ENCODE measurements at places on chromosomes 5 and 9.

GRCh38 chr9:123115146-123115913 lies 81.9 kb downstream of the GPR21 start:
- DNase-seq: no peak

DNA sequence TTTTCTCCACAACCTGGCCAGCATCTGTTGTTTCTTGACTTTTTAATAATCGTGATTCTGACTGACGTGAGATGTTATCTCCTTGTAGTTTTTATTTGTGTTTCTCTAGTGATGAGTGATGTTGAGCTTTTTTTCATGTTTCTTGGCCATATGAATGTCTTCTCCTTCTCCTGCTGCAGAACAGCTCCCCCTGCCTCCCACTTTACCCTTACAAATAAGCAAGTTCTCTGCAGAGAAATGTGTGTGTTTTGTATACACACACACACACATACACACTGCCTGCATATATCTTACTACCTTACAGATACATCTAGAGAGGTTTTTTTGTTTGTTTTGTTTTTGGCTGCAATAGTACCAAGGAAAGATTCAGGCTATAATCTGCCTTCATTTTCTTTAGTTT lies 88.7 kb upstream of the PHF24 start:
- DNase-seq: peak; percentile 20

- no peak for DNase-seq
These were observed 43.1 kb downstream of the SAXO1 start for GRCh38 chr9:18989865-18990264.

DNA sequence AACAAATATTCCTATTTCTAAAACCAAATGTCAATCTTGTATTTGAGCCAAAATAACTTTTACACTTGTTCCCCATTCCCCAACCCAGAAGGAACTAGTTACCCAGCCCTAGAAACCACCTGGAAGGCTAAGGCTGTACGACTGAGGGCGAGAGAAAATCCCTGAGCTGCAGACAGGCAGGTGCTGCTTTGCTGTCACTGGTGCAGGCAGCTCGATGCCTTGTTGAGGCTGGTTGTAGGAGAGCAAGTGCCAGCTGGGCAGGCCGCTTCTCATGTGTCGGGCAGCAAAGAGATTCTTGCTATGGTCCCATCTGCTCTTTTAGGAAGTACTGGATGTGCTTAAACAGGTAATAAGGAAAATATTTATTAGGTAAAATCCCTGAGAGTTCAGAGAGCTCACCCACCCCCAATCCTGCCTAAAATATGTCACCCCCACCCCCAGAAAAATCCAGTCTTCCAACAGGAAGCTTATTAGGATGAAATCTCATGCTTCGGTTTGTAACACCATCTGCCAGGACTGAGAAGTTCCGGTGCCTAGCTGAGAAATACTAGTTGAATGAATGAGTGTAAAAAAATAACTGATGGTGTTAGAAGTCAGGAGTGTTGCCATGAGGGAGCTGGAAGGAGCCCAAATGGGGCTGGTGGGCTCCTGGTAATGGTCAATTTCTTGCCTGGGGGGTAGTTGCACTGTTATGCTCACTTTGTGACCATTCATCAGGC lies 91.1 kb upstream of the DMRT1 start:
- no peak for DNase-seq

DNA sequence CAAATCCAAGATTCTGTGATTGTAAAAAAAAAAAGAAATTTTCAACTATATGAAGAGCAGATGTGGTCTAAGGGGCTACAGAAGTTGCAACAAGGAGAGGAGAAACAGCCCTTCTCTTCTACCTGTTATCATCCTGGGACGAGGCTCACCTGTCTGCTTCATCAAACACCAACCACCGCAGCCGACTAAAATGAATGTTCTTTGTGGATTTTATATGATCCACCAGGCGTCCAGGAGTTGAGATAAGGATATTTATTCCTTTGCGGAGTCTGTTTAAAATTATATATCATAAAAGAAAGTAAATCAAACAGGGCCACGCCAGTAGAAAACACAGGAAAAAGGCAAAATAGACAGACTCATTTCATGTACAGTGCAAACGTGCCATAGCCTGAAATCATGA lies 21.5 kb downstream of the DDX31 start:
- DNase-seq: no peak

DNA sequence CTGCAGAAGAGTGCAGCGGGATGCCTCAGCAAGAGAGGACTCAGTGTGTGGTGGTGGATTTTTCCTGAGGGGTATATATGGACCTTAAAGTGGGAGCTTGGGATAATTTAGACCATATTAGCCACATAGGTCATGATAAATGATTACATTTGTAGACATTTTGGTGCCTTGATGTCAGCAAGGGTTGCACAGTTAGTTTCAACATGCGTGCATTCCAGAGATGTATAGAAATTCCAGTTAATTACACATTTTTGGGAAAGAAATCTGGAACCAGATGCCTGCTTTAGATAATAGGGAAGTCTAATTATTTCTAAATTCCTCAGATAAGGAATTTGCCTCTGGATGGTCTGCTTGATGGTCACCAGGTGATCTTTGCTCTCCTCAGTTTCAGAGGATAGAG lies 440.6 kb upstream of the PAPPA start:
- DNase-seq: no peak

DNA sequence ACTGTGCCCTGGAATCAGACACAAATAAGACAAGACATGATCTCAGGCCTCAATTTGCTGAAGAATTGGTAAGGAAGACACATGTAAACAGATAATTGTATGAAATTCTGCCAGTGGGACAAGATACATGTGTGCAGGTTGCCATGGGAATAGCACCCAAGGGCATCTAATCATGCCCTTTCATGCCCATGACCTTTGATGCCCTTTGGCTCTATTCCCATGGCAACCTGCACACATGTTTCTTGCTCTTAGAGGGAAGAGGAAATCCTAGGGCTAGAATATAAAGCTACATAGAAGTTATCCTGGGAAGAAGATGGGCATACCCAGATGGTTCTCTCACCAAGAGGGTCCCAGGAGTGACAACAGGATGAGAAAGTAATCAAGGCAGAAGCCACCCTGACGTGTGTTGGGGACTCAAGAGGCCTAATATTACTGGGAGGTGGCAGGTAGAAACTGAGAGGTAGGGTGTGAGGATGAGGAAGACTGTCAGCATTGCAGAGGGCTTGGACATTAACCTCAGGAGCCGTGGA lies 34.4 kb downstream of the P4HA2 start:
- DNase-seq: no peak
